Activated CD8-positive, alpha-beta T cell treated with anti-CD3 and anti-CD28 coated beads for 36 hours (primary cell): ENCODE measurements at places on chromosomes 12 and 14. TPM values are rescaled to one million over a fixed set of nuclear protein-coding genes. Genes with fewer than 3 reads are reported as not detected.

- no peak for DNase-seq
- H3K27me3 ChIP-seq: peaks cover 3% of the 10 kb centered on the region
- H3K4me1 ChIP-seq: no peaks in the 10 kb centered on the region
Observed at GRCh38 chr12:109753054-109753401, 39.4 kb downstream of the FAM222A start.

- peaks cover 26% of the 10 kb centered on the region for H3K4me1 ChIP-seq
- H3K27ac ChIP-seq: no peak overlapping the region
- DNase-seq: no peak
- H3K4me3 ChIP-seq: no peak overlapping the region
Observed at GRCh38 chr12:116539361-116539771, 19.8 kb upstream of the MAP1LC3B2 start.

DNA sequence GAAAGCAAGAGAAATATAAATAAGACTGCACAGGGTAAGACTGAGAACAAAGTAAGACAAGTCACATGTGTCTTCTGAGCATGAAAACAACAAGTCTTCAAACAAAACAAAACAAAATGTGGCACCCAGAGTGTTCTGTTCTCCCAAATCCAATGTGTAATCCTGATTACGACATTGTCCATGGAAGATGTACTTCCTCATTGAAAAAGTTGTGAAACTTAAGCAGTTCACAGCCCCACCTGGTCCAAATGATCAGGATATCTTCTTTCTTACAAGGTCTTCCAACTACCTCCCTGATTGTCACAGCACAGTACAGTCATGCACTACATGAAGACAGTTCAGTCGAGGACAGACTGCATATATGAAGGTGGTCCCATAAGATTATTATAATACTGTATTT, 23.3 kb upstream of the NEK9 start:
- peaks cover 39% of the 10 kb centered on the region for H3K36me3 ChIP-seq
- H3K4me3 ChIP-seq: no peak overlapping the region
- H3K4me1 ChIP-seq: peaks cover 44% of the 10 kb centered on the region
- peak overlapping the region; percentile 22 for H3K27ac ChIP-seq

DNA sequence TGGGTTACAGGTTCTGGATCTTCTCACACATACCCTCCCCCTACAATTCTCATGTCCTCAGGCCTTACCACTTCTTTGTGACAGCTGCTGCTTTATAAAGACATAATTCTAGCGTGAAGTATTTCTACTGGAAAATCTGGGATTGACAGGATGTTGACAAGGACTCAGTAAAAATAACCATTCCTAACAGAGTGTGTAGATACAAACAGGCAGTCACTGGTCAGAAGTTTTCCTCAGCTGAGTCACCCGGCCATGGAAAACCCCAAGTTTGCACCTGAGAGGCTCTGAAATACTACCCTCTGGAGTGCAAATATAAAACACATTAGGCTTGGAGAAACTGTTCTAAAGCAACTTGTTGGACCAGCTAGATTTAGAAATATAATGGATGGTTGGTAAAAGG, 54.4 kb downstream of the SPPL3 start:
- peak; percentile 20 for DNase-seq
- peaks cover 62% of the 10 kb centered on the region for H3K4me1 ChIP-seq
- no peaks in the 10 kb centered on the region for H3K36me3 ChIP-seq

GRCh38 chr12:57898308-57898970, 42.9 kb upstream of the ATP23 start:
- DNase-seq: peak; percentile 35
- H3K27me3 ChIP-seq: no peaks in the 10 kb centered on the region
- H3K4me3 ChIP-seq: peak overlapping the region; percentile 61
- H3K36me3 ChIP-seq: no peaks in the 10 kb centered on the region
- H3K4me1 ChIP-seq: peaks cover 56% of the 10 kb centered on the region

- no peaks in the 10 kb centered on the region for H3K27me3 ChIP-seq
- peak overlapping the region; percentile 35 for H3K27ac ChIP-seq
- H3K4me3 ChIP-seq: no peak overlapping the region
Observed at GRCh38 chr14:89524990-89525667, 108.1 kb upstream of the FOXN3 start.

DNA sequence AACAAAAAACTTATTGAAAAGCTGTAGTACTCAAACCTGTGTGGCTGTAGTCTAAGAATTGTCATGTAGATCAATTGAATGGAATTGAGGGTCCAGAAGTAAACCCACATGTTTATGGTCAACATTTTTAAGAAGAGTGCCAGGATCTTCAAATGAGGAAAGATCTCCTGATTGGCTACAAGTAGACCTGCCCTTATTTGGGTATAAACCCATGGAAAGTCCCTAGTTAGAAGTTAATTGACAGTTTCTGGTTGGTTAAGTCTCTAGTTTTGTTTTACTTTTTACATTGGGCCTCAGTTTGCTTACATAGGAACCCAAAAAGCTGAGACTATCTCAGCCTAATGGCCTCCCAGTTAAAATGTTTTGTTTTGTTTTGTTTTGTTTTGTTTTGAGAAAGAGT, 91.9 kb upstream of the RESF1 start:
- peaks cover 16% of the 10 kb centered on the region for H3K4me1 ChIP-seq
- no peaks in the 10 kb centered on the region for H3K27me3 ChIP-seq
- no peak for DNase-seq
- H3K27ac ChIP-seq: peak overlapping the region; percentile 3
- peaks cover 3% of the 10 kb centered on the region for H3K36me3 ChIP-seq

DNA sequence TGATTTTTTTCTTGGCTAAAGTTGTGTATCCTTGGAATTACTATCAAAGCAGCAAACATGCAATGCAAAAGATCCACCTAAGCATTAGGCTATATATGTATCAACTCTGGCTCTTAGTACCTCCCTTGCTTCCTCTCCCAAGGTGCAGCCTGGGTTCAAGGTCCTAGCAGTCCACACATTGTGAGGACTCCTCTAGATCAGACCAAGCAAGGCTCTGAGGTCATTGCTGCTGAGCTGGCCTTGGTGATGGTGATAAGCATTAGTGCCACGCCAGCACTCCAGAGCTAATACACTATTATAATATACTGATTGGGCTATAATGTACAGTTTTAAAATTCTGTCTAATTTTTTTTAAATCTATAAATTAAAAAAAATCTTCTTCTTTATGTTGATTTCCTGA, 196.9 kb upstream of the BTG1 start:
- H3K4me1 ChIP-seq: peaks cover 12% of the 10 kb centered on the region
- no peaks in the 10 kb centered on the region for H3K27me3 ChIP-seq
- H3K36me3 ChIP-seq: no peaks in the 10 kb centered on the region
- no peak for DNase-seq
- H3K4me3 ChIP-seq: no peak overlapping the region
- no peak overlapping the region for H3K27ac ChIP-seq

DNA sequence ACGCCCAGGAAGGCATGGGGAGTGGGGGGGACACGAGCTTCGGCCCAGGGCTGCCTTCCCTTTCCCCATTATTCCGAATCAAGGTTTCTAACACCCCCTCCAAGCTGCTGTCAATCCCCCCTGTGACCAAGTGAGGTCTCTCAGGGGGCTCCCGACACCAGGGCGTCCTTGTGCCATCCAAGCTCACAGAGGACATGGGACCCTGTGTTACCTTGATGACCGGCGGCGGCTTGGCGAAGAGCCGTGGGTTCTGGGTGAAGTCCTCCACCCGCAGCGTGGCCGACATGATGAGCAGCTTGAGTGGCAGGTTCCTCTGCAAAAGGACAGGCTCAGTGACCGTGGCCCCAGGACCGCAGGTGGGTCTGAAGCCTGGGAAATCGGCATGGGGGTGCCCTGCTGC, 20.3 kb downstream of the DHX37 start:
- no peak overlapping the region for H3K4me3 ChIP-seq
- no peaks in the 10 kb centered on the region for H3K4me1 ChIP-seq
- peaks cover 32% of the 10 kb centered on the region for H3K36me3 ChIP-seq

- peaks cover 18% of the 10 kb centered on the region for H3K27me3 ChIP-seq
- no peak overlapping the region for H3K27ac ChIP-seq
- DNase-seq: no peak
- no peak overlapping the region for H3K4me3 ChIP-seq
- H3K36me3 ChIP-seq: no peaks in the 10 kb centered on the region
- H3K4me1 ChIP-seq: no peaks in the 10 kb centered on the region
Observed at GRCh38 chr12:3379079-3379478, 111.9 kb upstream of the PRMT8 start.

DNA sequence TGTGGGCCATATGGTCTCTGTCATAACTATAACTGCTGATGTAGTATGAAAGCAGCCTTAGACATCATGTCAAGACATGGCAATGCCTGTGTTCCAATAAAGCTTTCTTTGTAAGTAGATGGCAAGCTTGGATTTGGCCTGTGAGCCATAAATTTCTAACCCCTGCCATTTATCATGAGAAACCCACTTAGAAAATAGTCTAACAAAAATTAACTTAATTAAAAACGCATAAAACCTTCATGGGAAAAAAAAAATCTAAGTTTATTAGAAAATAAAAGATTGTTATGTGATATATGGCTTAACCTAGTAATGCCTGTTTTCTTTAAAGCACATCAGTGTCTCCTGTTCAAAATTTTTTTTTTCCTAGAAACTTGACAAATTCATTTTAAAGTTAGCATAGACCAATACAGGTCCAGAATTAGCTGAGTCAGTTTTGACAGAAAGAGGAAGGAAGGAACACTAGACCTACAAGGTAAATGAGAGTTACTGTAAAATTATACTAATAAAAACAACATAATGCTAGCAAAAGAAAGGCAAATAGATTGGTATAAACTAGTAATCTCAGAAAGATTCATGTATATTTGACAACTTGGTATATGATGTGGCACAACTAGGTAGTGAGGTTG, 68.2 kb downstream of the USP15 start:
- H3K36me3 ChIP-seq: peaks cover 25% of the 10 kb centered on the region
- peaks cover 18% of the 10 kb centered on the region for H3K4me1 ChIP-seq
- no peak overlapping the region for H3K27ac ChIP-seq
- no peaks in the 10 kb centered on the region for H3K27me3 ChIP-seq
- H3K4me3 ChIP-seq: no peak overlapping the region

DNA sequence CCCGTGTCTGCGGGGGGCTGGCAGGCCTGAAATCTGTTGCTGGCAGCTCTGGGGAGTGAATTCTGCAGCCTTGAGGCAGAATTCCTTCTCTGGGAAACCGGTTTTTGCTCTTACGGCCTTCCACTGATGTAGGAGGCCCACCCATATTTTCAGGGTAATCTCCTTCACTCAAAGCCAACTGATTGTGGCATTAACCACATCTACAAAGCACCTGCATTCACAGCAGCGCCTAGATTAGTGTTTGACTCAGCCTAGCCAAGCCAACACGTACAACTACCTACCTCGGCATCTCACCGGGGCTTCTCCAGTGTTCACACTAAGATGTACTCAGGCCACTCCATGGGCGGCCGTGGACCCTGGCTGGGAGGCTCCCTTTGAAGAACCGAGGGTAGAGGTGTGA, 15.8 kb downstream of the C12orf43 start:
- no peak for DNase-seq
- H3K36me3 ChIP-seq: peaks cover 18% of the 10 kb centered on the region
- H3K27ac ChIP-seq: no peak overlapping the region
- no peaks in the 10 kb centered on the region for H3K27me3 ChIP-seq
- no peak overlapping the region for H3K4me3 ChIP-seq
- no peaks in the 10 kb centered on the region for H3K4me1 ChIP-seq

- H3K27ac ChIP-seq: peak overlapping the region; percentile 30
- H3K36me3 ChIP-seq: peaks cover 17% of the 10 kb centered on the region
- no peak for DNase-seq
- no peaks in the 10 kb centered on the region for H3K27me3 ChIP-seq
Observed at GRCh38 chr14:92638904-92639303, 109.5 kb downstream of the LGMN start.

PRR13 gene
- total RNA-seq: 187 TPM

TMEM119 gene
- total RNA-seq: not detected

FRS2 gene
- total RNA-seq: 8.3 TPM

TECPR2 gene
- total RNA-seq: 4.7 TPM

P2RX2 gene
- total RNA-seq: not detected

KRT3 gene
- not detected for total RNA-seq
